ENCODE measurements at places on chromosomes 6 and 20.

GRCh38 chr6:25404693-25405169 is 125.6 kb downstream of the CARMIL1 start:
- no peak for DNase-seq

GRCh38 chr6:11043961-11044711 is at the start of gene ELOVL2:
Gene ELOVL2 (minus strand): TSS chr6:11044305. CDS start chr6:11044230, 75 bp downstream.
- no peak for DNase-seq

DNA sequence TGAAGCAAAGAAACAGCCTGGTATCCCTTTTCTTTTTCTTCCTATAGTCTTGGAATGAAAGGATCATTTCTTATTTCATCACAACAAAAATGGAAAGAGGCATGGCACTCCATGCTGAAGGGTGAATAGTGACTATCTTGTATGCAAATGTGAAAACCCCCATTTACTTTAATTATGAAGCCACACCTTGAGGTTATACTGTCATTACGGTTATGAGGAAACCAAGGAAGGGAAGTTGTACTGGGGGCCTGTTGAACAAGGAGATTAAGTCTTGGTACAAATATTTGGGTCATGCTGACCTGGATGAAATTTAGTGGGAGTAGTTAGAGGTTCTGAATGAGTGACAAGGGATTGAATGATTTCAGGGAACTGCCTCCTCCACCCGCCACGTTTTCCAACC is 8.7 kb upstream of the STXBP5 start:
- no peak for DNase-seq

- DNase-seq, result no peak
Measured at GRCh38 chr6:144690133-144690532, 405.0 kb downstream of the UTRN start.

GRCh38 chr6:150598401-150598800 is 1.3 kb upstream of the PLEKHG1 start:
- DNase-seq, result no peak

DNA sequence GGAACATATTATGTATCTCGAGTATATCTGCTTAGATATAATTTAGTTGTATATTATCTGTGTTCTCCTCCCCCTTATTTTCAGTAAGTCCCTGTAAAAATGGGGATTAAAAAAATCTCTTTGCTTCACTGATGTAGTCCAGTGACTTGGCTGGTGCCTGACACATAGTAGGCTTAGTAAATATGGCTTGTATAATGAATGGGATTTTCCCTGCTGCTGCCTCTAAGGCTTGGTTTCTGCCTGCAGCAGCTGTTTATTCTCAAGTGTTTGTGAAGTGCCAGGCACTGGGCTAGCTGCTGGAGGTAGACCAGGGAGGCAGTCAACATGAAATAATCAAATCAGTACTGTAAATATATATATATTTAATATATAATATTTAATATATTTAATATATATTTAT is 1.6 kb upstream of the ZFP64 start:
- no peak for DNase-seq

DNA sequence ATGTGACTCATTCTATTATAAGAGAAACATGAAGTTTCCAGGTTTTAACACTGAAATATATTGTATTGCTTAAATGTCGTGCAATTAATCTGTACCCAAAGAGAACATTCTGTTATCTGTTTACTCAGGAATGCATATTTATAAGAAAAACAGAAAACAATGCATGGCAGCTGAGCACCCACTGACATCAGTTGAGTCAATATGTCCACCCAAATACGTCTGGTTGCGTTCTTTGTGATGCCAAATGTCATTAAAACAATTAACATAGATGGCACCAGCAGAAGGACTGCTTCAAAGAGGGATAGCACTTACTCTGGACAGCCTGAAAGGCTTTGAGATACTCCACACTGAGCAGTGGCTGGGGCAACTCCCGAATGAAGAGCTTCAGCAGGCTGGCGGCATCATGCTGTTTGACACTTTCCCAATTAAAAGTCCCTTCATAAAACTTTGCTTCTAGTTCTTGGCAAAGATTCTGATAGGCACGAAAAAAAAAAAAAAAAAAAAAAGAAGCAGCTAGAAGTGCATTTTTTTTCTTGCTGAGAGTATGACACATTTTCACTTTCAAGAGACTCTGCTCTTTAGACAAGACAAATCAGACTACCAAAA is 102.3 kb downstream of the ARHGAP18 start:
- DNase-seq, result peak; percentile 9

DNA sequence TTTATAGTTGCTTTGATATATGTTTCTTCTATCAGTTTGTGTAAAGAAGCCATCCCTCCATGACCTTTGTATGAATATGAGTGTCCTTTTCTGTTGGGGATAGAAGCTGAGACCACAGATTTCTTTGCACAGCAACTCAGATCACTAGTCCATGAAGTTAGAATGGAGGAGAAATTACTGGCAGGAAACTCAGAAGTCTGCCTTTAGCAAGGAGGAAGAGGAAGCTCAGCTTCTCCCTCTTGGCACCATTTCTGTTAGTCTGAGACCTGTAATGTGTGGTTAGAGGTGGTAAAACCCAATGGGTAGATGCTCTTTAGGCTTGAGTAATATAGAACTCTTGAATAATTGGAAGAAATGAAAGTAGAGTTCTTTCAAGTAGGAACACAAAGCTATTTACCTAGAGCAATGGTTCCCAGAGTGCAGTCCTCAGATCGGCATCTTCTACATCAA is 995.3 kb upstream of the FLRT3 start:
- DNase-seq, result no peak

DNA sequence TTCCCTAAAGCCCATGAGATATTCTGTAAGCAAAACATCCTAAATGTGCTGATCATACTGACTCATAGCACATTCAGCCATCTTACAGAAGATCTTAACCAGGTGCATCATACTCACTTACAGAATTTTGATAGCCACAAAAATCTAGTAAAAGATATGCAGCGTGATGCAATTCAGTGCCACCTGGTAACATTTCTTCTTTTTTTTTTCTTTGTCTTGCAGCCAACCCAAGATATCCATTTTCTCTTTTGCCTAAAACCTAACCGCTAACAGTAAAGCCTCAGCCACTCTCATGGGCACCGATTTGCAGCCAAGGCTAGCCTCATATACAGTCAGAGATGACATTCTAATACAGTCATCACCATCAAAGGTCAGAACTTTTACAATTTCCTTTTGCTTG is 293.3 kb downstream of the HACE1 start:
- DNase-seq, result no peak

- no peak for DNase-seq
Measured at GRCh38 chr6:136920216-136920615, 1.9 kb upstream of the SLC35D3 start.

DNA sequence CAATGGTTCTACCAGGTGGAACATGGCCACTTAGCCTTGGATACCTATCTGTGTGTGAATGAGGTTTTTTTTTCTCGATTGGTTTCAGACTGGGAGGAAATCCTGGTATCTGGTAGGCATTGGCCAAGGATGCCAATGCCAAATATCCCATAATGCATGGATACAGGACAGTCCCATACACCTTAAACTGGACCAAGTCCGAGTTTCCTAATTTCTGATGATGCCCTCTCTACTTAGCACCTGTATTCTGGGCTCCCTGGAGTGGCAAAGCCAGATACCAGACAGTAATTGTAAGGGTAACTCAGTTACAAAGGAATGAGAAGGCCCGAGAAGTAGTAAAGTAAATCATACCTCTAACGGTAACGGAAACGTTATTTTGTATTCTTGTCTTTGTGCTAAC is 17.9 kb downstream of the SNX5 start:
- no peak for DNase-seq

Measured in G401 (cell line).